ENCODE measurements at places on chromosomes 4 and X. TPM values are rescaled to one million over a fixed set of nuclear protein-coding genes. Genes with fewer than 3 reads are reported as not detected.

DNA sequence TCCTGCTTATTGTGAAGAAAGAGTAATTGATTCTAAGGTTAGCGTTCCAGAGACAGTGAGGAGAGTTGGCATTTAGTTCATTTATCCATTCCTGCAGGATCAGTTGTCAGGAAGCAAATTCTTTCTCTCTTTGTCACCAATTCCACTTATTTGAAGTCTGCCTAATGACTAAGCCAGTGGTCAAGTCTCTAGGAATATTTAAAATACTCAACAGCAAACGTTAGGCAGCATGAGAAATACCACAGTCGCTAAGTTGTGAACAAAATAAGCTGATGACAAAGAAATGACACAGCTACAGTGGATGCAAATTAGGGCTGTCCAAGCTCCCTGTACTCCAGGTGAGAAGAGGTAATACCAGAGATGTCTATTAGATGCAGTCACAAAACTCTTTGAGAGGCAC, 6.6 kb upstream of the MAGEB17 start:
- no peak for DNase-seq

DNA sequence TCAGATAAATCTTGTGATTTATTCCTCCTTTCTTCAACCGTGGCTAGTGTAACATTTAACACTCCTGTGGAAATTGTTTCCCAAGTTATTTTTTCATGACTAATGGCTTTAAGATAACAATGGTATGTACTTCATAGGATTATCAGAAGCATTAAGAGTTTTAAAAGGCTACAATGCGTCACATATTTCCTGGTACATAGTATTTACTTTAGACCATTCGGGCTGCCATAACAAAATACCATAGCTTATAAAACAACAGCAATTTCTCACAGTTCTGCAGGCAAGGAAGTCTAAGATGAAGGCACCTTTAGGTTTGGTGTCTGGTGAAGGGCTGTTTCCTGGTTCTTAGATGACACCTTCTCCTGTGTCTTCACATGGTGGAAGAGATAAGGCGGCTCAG, 158.6 kb downstream of the PAPSS1 start:
- no peak for DNase-seq

DNA sequence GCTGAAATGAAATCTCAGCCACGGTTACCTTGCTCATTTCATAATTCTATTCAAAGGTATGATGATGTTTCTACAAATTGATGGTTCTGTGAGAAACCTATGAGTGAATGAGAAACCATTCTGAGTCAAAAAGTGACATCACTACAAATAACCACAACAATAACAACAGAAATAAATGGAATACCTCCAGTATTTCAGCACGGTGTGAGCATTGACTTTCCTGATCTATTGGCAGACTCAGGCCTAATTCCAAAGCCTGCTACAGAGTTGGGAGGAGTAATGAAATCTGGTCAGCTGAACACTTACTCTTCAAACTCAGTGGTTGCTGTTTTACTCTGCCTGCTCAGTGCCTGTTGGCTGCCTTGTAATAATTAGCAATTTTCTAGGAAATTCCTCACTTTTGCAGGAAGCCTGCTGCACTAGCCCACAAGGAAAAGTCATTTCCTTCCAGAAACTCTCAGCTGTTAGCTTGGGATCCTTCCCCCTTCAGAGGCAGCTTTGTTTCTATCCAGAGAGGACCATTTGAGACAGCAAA, 18.8 kb upstream of the SYNPO2 start:
- DNase-seq: no peak

DNA sequence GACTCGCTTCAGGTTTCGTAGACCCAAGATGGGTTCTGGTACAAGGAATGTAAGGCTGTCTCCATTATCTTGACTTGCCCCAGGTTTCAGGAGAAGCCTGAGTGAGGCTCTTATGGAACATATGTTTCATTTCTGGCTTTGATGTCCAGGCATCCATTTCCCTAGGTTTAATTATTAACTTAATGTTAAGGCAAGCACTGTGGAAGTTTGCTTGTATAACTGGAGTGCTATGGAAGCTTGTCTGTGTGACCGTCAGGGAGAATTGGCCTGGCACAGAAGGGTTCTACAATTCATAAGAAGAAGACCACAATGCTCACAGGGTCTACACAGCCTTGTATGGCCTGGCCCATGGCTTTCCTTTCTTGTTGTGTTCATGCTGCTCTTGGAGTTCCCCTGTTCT, 47.2 kb upstream of the PPP1R2C start:
- DNase-seq: no peak

The ZFYVE28 gene
- 7.0 TPM for total RNA-seq

The NDST4 gene
- not detected for total RNA-seq

The RRAGB gene
- 4.4 TPM for total RNA-seq

The GYPB gene
- not detected for total RNA-seq

The F8A3 gene
- 8.6 TPM for total RNA-seq

The TCEAL2 gene
- not detected for total RNA-seq
